ENCODE measurements at places on chromosomes 6 and 20. TPM values are rescaled to one million over a fixed set of nuclear protein-coding genes. Genes with fewer than 3 reads are reported as not detected.

Gene E2F1
- total RNA-seq: 64.9 TPM

Gene PPP1R16B
- 67.4 TPM for total RNA-seq

Gene B3GAT2
- total RNA-seq: not detected

Gene SALL4
- not detected for total RNA-seq

Gene STXBP5
- total RNA-seq: 17.7 TPM

Gene ZFP64
- total RNA-seq: 10.0 TPM

Gene ASIP
- not detected for total RNA-seq

Gene DEFB125
- total RNA-seq: not detected

Gene NUP153
- 91.0 TPM for total RNA-seq
